ENCODE measurements at places on chromosomes 1 and 21.

DNA sequence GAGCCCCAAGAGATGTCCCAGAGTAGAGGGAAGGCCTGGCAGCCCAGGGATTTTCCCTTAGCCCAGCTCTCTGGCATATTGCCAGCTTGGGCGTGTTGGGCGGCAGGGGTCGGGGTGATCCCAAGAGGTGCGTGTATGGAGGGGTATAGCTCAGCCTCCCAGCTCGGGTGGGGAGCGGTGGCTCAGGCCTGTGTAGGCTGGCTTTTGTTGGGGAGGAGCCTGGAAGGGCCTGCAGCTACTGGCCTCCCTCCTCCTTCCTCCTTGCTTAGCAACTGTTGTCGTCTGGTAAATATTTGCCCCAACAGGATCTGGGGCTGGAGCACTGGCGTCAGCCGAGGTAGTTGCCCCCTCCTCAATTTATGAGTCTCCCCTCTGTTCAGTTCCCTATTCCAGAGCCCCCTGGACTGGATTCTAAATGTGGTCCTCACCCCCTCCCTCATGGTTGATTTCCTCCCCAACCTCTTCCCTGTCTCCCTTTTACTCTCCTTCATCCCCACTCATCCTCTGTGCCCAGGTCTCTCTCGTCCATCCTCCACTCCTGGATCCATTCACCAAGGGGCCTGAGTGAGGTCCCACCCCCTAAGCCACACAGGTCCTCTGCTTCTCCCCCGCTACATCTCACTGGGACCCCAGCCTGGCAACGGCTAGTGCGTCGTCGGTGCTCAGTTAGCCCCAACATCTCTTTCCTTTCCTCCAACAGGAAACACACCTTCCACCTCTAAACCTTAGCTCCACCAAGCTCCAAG, 10.3 kb upstream of the LMNA start:
- DNase-seq: peak; percentile 22

DNA sequence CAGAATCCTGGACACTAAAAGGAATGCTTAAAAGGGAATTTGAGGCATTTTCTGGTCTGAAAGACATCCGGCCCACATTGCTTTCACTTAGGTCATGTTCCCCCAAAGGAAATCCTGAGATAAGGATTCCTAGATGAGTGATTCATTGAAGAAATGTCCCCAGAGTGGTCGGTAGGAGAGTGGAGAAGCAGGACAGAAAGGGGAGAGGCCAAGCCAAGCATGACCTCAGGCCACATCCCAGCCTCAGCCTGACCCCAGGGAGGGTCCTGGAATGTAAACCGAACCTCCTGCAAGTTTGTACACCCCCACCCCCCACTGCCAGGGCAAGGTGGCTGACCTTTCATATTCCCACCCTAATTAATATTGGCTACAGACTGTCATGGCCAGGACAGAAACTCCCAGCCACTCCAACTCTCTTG, 16.6 kb downstream of the HIVEP3 start:
- DNase-seq: no peak

DNA sequence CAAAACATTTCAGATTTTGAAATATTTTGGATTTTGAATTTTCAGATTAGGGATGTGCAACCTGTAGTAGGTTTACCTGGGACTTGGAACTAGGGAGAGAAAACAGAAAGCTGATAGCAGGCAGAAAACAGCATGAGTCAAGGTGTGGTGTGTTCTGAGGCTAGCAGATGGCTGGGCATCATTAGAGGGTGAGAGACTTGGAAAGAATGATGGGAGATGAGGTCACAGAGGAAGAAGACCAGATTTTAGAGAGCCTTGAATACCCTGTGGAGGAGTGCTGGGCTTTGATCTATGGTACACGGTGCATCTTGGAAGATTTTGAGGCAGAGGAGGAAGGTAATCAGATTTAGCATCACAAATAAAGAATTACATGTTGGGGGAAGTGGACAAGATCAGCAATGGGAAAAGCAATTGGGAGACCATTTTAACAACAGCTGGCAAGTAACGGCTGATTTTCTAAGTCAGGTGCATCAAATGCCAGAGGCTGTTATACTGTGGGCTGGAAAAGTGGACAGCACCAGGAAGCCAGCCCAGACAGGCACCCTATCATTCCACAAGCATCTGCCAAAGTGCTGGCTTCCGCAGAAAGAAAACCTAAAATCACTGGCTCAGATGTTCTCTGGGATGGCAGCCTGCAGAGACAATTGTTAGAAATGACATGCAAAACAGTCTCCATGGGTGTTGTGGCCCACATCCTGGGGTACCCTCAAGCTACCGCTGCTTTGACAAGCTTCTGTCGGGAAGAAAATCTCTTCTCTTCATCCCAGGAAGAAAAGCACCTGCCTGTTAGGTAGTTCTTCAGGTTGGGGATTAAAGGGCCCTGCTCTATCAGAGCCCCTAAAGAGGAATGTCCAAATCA, 30.9 kb upstream of the CAMK1G start:
- no peak for DNase-seq

GRCh38 chr1:97451046-97451826, 469.6 kb downstream of the DPYD start:
- no peak for DNase-seq

GRCh38 chr21:26818906-26819305, 26.3 kb downstream of the ADAMTS1 start:
- DNase-seq: no peak

GRCh38 chr1:184062640-184063286, 11.2 kb downstream of the TSEN15 start:
- no peak for DNase-seq

GRCh38 chr21:13368200-13368599, 241.4 kb upstream of the POTED start:
- DNase-seq: no peak

GRCh38 chr1:224458296-224458695, 23.7 kb upstream of the WDR26 start:
- DNase-seq: no peak

DNA sequence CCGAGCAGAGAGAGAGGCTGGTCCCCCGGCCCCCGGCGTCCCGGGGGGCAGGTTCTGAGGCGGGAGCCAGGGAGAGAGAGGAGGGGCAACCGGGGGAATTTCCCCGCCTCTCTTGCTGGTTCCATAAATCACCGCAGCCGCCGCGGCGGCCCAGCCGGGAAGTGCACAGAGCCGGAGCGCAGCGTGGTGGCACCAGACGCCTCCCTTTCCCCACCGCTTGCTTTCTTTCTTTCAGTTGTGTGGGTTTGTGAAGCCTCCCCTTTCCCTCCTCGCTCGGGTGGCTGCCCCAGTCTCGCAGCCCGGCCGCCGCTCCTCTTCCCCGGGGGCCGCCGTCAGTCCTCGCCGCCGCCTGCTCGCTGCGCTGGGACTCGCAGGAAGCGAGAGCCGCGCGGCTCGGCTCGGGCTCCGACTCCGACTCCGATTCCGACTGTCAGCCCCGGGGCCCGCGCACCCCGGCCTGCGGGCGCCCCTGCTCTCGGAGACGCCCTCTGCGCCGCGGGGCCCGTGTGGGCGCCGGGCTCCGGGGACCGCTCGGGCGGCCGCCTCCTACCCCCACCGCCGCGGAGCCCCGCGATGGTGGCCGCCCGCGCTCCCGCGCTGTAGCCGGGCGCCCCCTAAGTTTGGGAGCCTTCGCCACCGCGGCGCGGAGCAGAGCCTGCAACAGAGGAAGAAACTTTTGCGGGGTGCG, at the start of gene CACHD1:
TSS of gene CACHD1 (plus strand) at position 153 of the 688 bp plus-strand sequence. CDS start 616 bp downstream, outside the sequence.
- DNase-seq: peak; percentile 73
